ENCODE measurements at places on chromosomes 12 and 14. TPM values are rescaled to one million over a fixed set of nuclear protein-coding genes. Genes with fewer than 3 reads are reported as not detected.

Gene KRT77
- total RNA-seq = not detected

DNA sequence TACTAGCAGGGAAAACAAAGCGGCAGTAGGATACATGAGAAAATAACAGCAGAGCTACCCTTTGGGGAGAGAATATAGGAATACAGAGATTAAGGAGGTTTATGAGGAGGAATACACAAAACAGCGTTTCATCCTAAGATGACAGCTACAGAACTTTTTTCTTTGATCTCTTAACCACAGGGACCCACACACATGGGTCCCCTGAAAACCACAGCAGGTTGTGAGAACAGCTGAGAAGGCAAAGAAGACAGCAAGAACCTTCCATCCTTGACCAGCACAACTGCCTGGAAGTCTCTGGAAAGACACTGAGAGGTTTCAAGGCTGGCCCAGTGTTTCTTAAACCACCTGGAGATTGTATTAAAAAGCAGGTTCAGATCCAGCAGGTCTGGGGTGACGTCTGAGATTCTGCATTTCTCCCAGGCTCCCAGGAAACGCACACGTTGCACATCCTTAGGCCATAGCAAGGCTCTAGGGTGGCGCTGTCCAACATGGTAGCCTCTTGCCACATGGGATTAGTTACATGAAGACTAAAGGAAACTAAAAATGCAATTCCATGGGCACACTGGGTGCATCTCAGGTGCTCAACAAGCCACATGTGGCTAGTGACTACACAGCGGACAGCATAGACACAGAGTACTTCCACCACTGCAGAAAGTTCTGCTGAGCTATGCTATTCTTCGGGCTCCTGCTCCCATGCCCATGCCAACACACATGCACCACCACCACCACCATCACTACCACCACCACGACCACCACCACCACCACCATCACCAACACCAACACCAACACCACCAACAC lies 92.3 kb downstream of the FOXN3 start:
- no peaks in the 10 kb centered on the region for H3K27me3 ChIP-seq
- H3K4me3 ChIP-seq = no peak overlapping the region
- DNase-seq = no peak
- H3K4me1 ChIP-seq = no peaks in the 10 kb centered on the region
- H3K27ac ChIP-seq = no peak overlapping the region

- H3K4me3 ChIP-seq = no peak overlapping the region
- no peak overlapping the region for H3K27ac ChIP-seq
- H3K27me3 ChIP-seq = no peaks in the 10 kb centered on the region
Measured at GRCh38 chr14:62081012-62081612, 318.9 kb downstream of the SNAPC1 start.

Gene SRRM4
- total RNA-seq = 10.8 TPM

Gene LAG3
- total RNA-seq = 4.7 TPM

GRCh38 chr14:50520947-50521815 lies 11.2 kb downstream of the MAP4K5 start:
- H3K27ac ChIP-seq = no peak overlapping the region
- no peaks in the 10 kb centered on the region for H3K27me3 ChIP-seq
- H3K4me3 ChIP-seq = no peak overlapping the region
- peaks cover 26% of the 10 kb centered on the region for H3K4me1 ChIP-seq
- no peak for DNase-seq

DNA sequence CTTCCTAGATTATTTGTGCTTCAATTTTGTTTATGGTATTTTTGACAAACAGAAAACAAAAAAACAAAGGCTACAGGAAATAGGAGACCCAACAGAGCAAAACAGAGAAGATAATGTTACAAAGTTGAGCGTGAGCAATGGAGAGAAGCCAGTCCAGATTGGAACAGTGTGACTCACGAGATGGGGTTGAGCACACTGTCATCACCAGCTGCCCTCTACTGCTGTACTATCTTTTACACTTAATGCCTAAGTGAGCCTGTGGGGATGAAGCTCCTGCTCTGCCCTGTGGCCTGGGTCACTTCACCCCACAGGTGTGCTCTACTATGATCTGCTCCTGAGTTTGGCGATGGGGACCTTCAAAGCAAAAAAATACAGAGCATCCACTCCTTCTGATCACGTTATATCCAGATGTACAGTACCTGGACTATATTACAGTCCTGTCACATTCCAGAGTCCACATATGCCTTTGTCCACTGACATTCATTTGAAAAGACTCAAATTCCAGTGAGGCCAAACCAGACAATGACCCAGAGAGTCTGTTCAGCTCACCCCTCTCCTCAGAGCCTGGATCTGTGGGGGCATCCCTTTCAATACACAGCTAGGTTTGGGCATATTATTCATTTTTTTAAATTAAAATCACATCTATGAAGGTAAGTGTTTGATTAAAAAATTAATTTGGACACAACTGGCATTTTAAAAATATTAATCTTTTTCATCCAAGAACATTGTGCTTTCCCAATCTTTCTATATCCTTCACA lies 4.4 kb downstream of the IPO8 start:
- H3K4me1 ChIP-seq = peaks cover 36% of the 10 kb centered on the region
- no peak overlapping the region for H3K27ac ChIP-seq
- no peak for DNase-seq
- no peaks in the 10 kb centered on the region for H3K36me3 ChIP-seq
- H3K27me3 ChIP-seq = no peaks in the 10 kb centered on the region

- H3K4me1 ChIP-seq = peaks cover 13% of the 10 kb centered on the region
- no peak overlapping the region for H3K4me3 ChIP-seq
- no peak overlapping the region for H3K27ac ChIP-seq
- H3K36me3 ChIP-seq = peaks cover 5% of the 10 kb centered on the region
- DNase-seq = no peak
Measured at GRCh38 chr14:54533100-54533499, 23.4 kb downstream of the CGRRF1 start.

- H3K4me3 ChIP-seq = no peak overlapping the region
- H3K27me3 ChIP-seq = no peaks in the 10 kb centered on the region
Measured at GRCh38 chr12:89877671-89878070, 169.0 kb upstream of the ATP2B1 start.

Gene CCDC38
- total RNA-seq = not detected

DNA sequence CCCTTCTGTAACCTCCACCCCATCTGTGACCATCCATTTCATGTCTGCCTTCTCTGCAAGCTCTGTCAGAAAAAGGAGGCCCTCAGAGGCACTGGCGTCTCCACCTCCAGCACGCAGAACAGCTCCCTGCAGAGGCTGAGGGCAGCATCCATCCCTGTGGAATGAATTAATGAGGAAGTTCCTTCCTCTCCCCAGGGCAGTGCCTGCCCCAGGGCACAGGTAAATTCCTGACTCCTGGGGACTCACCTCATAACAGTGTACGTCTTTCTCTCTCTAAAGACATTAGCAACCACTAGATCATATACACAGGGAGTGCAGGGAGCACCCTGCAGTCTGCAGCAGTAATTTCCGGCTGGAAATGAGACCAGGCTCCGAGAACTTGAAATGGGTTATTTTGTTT lies 155.0 kb upstream of the TMEM132C start:
- H3K27me3 ChIP-seq = peaks cover 2% of the 10 kb centered on the region
- no peak for DNase-seq
- H3K4me3 ChIP-seq = no peak overlapping the region
- no peaks in the 10 kb centered on the region for H3K36me3 ChIP-seq
- no peak overlapping the region for H3K27ac ChIP-seq
- no peaks in the 10 kb centered on the region for H3K4me1 ChIP-seq

DNA sequence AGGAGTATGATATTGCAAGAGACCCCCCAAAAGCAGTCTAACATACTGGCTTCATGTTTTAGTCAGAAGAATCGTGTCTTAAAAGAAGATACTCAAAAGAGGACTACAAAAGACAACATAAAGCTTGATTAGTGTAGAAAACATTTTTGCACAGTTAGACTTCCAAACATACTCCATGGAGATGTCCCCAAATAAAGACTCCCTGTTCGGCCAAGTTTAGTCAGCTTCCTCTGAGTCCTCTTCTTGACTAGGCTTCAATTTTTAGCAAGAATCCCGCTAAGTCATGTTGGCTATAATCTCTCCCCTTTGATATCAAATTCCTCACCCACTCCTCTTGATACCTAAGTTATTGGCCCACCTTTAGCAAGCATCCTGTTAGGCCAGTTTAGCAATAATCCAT lies 298.0 kb downstream of the RMST start:
- H3K4me1 ChIP-seq = peaks cover 8% of the 10 kb centered on the region
- no peak overlapping the region for H3K4me3 ChIP-seq
- H3K36me3 ChIP-seq = peaks cover 2% of the 10 kb centered on the region
- no peaks in the 10 kb centered on the region for H3K27me3 ChIP-seq
- DNase-seq = no peak

GRCh38 chr12:51972422-51972812 lies 20.9 kb downstream of the ACVR1B start:
- H3K27me3 ChIP-seq = no peaks in the 10 kb centered on the region
- DNase-seq = no peak
- H3K4me1 ChIP-seq = peaks cover 46% of the 10 kb centered on the region
- H3K27ac ChIP-seq = no peak overlapping the region

Gene JAG2
- 4.2 TPM for total RNA-seq

- no peak overlapping the region for H3K27ac ChIP-seq
- no peaks in the 10 kb centered on the region for H3K36me3 ChIP-seq
- peak; percentile 77 for DNase-seq
Measured at GRCh38 chr12:52879394-52880351, 25.2 kb downstream of the KRT8 start.

DNA sequence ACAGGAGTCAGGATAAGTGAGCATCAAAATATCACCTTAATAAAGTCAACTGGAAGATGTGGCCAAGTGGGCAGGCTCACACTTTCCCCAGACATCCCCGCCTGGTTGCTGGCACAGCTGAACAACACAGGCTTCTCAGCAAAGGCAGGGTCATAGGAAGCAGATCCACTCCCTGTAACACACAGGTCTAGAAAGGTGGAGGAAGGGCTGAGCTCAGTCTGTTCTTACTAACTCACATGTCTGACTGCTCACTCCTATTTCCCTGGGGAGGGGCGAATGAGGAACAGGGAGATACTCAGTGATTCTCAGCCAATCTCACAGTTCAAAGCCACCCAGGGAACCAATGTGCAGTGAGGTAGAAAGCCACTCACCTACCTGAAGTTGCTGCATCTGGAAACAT lies 45.0 kb upstream of the AMN1 start:
- no peak for DNase-seq
- H3K36me3 ChIP-seq = no peaks in the 10 kb centered on the region
- no peaks in the 10 kb centered on the region for H3K27me3 ChIP-seq
- H3K27ac ChIP-seq = no peak overlapping the region
- H3K4me3 ChIP-seq = no peak overlapping the region

Gene P2RX7
- total RNA-seq = 0.12 TPM

DNA sequence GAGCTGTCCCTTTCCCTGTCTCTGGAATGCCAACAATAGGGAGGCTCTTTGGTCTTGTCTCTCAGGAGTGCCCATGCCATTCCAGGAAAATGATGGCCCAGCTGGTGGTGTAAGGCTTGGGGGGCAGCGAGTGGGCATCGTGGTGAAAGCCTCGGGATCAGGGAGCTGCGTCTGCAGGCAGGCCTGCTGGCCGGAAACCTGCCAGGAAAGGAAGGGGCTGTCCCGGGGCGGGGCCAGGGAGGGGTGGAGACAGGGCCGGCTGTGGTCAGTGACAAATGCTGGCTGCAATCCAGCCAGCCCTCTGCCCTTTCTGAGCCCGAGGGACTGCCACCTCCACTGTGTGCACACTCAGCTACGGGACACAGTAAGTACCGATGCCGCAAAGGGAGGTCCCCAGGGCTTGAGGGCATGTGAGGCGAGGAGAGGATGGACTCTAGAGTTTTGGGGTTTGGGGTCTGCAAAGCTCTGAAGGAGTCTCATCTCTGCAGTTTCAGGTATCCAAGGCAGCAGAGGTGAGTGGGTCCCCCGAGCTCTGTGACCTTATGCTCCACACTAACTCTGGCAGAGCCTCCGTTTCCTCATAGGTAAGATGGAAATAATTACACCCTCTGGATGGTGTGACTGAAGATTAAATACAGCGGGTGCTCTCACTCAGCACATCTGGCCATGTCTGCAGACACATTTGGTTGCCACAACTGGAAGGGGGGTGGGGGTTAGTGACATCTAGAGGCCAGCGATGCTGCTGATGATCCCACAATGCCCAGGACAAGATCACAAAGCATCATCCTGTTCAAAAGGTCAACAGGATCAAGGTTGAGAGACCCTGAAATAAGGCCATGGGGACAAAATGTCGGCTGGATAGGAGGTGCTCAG lies at the start of gene SERPINA5:
TSS of gene SERPINA5 (plus strand) at position 300 of the 873 bp plus-strand sequence. CDS start 5,937 bp downstream, outside the sequence.
- H3K4me3 ChIP-seq = no peak within 1 kb of the TSS
- H3K27ac ChIP-seq = no peak within 1 kb of the TSS
- H3K36me3 ChIP-seq = no peaks in the 10 kb centered on the region
- peaks cover 13% of the 10 kb centered on the region for H3K4me1 ChIP-seq
- DNase-seq = peak; percentile 41

GRCh38 chr14:103370087-103370486 lies 15.1 kb upstream of the MARK3 start:
- H3K27me3 ChIP-seq = peaks cover 3% of the 10 kb centered on the region
- H3K4me3 ChIP-seq = no peak overlapping the region
- no peak for DNase-seq
- peaks cover 17% of the 10 kb centered on the region for H3K4me1 ChIP-seq
- no peaks in the 10 kb centered on the region for H3K36me3 ChIP-seq

- H3K4me1 ChIP-seq = peaks cover 19% of the 10 kb centered on the region
- H3K27ac ChIP-seq = no peak overlapping the region
- H3K27me3 ChIP-seq = peaks cover 31% of the 10 kb centered on the region
- DNase-seq = no peak
Measured at GRCh38 chr12:52871291-52872039, 22.7 kb upstream of the KRT78 start.

- no peak for DNase-seq
- H3K27ac ChIP-seq = no peak overlapping the region
- no peak overlapping the region for H3K4me3 ChIP-seq
- H3K4me1 ChIP-seq = peaks cover 11% of the 10 kb centered on the region
Measured at GRCh38 chr12:126554625-126555024, 1489.4 kb downstream of the AACS start.

DNA sequence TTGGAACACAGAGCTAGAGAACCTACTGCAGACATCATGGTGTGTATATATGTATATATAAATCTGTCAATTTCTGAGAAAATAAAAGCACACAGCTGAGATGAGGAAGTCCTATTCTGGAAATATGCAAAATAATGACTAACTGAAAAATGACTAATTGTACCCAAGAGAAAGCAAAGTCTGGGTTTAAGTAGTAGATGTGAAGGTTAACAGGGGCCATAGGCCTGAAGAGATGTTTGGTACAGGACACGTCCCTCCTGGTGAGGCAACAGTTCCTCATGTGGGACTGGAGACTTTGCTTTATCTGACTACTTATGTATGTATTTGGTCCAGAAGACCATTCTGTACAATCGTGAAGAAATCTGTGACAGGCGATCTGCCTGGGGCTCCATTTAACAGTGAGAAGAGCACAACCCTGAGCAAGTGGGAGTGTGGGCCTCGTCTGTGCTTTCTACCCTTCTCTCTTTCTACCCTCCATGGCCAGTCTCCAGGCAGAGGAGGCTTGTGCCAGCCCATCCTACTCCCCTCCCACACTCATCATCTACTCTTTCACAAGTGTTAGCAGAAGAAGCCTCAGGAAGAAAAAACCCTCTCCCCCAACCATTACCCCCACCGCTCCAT lies 67.5 kb downstream of the SLC41A2 start:
- H3K27ac ChIP-seq = no peak overlapping the region
- DNase-seq = no peak
- H3K4me1 ChIP-seq = no peaks in the 10 kb centered on the region
- no peaks in the 10 kb centered on the region for H3K27me3 ChIP-seq
- H3K36me3 ChIP-seq = no peaks in the 10 kb centered on the region
- no peak overlapping the region for H3K4me3 ChIP-seq

Data from neural crest cell (in vitro differentiated cells).